ENCODE measurements at places on chromosomes 7 and 10.

GRCh38 chr10:31959461-31960173, 31.0 kb upstream of the ARHGAP12 start:
- no peak for DNase-seq

- DNase-seq: peak; percentile 44
Measured at GRCh38 chr10:128035557-128035973, 90.7 kb downstream of the MKI67 start.

DNA sequence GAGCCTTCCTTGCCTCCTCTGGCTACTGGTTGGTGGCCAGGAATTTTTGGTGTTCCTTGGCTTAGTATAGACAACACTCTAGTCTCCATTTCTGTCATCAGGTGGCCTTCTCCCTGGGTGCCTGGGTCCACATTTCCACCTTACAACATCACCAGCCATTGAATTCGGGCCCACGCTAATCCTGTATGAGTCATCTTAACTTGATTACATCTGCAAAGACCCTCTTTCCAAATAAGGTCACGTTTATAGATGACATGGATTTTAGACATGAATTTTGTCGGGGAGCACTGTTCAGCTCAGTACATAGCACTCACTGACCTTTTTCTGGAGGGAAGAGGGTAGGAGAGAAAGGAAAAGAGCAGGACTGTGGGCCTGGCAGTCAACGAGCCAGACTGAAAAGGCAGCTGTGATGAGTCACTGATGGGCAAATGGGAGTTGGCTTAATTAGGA, 39.4 kb downstream of the MMRN2 start:
- no peak for DNase-seq

GRCh38 chr10:44965651-44966097, 6.1 kb downstream of the RASSF4 start:
- no peak for DNase-seq

GRCh38 chr7:44489955-44490350, 505 bp downstream of the NUDCD3 start:
- peak; percentile 38 for DNase-seq

DNA sequence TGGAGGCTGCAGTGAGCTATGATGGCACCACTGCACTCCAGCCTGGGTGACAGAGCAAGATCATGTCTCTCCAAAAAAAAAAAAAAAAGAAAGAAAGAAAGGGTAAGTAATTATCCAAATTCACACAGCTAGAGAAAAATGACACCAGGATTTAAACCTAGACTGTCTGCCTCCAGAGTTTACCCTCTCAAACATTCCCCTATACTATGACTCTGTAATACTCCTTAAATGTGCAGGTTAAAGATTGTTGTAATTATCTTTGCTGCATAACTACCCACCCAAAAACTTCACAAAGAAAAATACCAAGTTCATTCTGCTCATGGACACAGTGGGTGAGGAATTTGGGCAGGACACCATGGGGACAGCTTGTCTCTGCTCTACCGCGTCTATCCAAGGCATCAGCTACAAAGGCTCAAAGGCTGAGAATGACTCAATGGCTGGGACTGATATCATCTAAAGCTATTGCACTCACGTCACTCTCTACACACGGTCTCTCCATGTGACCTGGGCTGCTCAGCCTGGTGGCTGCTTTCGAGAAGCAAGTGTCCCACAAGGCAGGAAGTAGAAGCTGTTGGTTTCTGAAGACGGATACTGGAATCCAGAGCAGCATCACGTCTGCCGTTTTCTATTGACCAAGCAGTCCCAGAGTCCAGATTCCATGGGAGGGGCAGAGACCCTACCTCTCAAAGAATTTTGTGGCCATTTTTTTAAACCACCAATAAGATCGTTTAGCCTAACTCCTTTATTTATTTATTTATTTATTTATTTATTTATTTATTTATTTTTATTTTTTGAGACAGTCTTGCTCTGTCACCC, 185.7 kb upstream of the AUTS2 start:
- no peak for DNase-seq

GRCh38 chr7:42645906-42646305, 266.0 kb downstream of the C7orf25 start:
- no peak for DNase-seq

DNA sequence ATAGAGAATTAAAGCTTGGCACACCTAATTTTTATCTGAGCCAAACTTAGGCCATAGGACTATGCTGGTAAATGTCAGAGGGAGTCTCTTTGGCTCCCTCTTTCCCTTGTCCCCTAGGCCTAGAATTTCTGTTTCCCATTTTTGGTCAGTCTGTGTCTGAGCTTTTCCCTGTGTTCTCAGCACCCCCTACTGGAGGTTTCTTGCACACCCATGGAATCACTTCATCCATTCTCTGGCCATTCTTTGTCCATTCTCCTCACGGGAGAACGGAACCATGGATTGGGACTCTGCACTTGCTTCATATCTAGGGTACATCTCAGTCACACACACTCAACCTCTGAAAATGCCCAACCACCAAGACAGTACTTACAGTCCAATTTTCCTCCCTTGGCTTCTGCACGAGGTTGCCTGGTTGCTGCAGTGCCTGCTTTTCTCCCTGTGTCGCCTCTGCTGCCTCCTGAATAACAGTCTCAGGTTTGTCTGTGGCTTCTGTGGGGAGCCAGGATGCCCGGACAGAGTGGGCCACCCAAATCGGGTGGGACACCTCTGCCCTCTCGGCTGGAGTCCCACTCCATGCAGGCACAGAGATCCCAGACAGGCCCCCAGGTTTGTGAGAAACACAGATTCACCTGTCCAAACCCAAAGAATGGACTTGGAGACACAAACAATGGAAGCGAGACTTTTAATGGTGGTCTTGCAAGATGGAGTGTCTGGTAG, 35.1 kb upstream of the DNAH11 start:
- DNase-seq: peak; percentile 59

DNA sequence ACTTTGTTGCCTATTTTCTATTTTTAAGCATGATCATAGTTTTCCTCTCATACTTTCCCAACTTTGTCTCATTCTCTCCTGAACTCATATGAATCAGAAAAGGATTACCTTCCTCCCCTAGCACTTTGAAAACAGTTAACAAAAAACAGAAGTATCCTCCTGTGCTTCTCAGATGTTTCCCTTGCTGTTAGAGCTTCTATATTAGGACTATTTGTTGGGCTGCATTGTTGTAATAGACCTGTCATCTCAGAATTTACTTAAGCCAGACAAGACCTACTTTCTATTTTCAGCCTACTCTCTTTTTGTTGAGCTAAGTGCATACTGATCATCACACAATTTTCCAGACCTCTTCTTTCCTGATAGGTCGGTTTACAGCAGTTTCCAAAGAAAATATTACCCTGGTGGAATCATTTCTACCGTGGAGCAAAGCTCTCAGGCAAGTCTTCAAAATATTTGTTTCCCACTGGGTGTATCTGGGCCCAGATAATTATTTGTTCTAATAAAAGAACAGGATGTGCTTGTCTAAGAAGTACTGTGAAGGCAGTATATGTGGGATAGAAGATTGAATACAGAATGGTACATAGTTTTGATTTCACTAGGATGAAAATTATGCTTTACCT, 411.9 kb upstream of the KLF6 start:
- no peak for DNase-seq

GRCh38 chr10:129033790-129034272, 433.2 kb upstream of the MGMT start:
- no peak for DNase-seq

- no peak for DNase-seq
Measured at GRCh38 chr10:119268871-119269506, 61.6 kb downstream of the GRK5 start.

DNA sequence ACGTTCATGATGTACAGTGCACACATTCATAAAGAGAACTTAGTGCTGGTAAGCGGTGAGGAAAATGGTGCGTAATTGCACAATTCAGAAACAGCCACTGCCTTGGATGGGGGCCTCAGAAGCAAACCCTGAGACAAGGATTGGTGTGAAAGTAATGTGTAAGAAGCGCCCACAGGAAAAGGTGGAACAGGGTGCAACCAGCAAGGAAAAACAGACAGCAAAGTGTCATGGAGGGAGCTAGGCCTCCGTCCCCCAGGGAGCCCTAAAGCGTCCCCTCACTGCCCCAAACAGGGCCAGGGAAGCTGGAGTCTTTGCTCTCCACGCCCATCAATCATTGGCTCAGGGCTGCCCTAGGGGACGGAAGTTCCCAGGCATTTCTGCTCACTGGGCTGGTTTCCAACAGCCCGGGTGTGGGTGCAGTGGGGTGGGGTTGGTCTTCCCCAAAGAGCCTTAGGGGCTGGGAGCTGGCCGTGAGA, 9.6 kb upstream of the C10orf105 start:
- DNase-seq: no peak

- no peak for DNase-seq
Measured at GRCh38 chr10:10542477-10542876, 475.2 kb upstream of the CELF2 start.

GRCh38 chr10:19941206-19941880, 125.1 kb downstream of the PLXDC2 start:
- no peak for DNase-seq

GRCh38 chr10:54985732-54986131, 184.7 kb upstream of the PCDH15 start:
- DNase-seq: peak; percentile 54

- no peak for DNase-seq
Measured at GRCh38 chr7:71477441-71477840, 345.5 kb downstream of the GALNT17 start.

All from ACHN (cell line).